ENCODE measurements at places on chromosomes 1 and 21.

DNA sequence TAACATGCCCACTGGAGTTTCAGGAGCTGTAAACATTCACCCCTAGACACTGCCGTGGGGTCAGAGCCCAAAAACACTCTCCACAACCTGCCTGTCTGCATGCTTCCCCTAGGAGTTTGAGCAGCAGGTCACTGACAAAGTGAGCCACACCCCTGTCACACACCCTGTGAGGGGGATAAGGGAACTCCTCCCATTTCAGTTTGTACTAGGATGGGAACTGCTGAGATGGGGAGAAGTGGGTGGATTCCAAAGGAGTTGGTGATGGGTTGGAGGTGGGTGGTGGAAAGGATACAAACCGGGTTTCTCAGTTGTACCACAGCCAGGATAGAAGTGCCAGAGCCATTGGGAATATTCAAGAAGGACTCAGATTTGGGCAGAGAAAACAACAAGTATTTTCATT is 140.2 kb downstream of the MIS18A start:
- no peak overlapping the region for H3K4me3 ChIP-seq
- DNase-seq = no peak
- H3K27ac ChIP-seq = no peak overlapping the region
- H3K4me1 ChIP-seq = no peaks in the 10 kb centered on the region

GRCh38 chr1:40153073-40153770 is 8.0 kb upstream of the RLF start:
- no peaks in the 10 kb centered on the region for H3K4me1 ChIP-seq
- no peak overlapping the region for H3K27ac ChIP-seq
- no peaks in the 10 kb centered on the region for H3K27me3 ChIP-seq
- H3K4me3 ChIP-seq = no peak overlapping the region
- peak; percentile 61 for DNase-seq
- no peaks in the 10 kb centered on the region for H3K36me3 ChIP-seq

- no peaks in the 10 kb centered on the region for H3K4me1 ChIP-seq
- DNase-seq = no peak
- no peaks in the 10 kb centered on the region for H3K36me3 ChIP-seq
- no peaks in the 10 kb centered on the region for H3K27me3 ChIP-seq
- H3K4me3 ChIP-seq = no peak overlapping the region
- H3K27ac ChIP-seq = no peak overlapping the region
Observed at GRCh38 chr21:27423906-27424595, 457.2 kb upstream of the ADAMTS5 start.

- no peaks in the 10 kb centered on the region for H3K27me3 ChIP-seq
- no peaks in the 10 kb centered on the region for H3K36me3 ChIP-seq
- H3K4me3 ChIP-seq = no peak overlapping the region
- no peak overlapping the region for H3K27ac ChIP-seq
- no peak for DNase-seq
Observed at GRCh38 chr1:93805027-93805610, 73.9 kb downstream of the DNTTIP2 start.

DNA sequence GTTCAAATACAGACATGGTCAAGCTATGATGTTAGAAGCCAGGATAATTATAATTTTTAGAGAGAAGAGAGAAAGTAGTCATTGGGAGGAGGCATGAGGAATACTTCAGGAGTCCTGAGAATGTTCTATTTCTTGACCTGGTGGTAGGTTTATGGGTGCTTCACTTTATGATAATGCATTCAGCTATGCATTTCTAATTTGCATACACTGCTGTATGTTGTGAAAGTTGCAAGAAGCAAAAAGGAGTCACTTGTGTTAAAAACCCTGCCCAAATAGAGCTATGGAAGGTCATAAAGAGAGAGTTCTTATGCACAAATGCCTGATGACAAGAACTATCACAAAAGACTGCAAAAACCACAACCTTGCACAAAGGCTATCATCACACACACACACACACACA is 45.3 kb downstream of the APCS start:
- DNase-seq = no peak
- H3K4me1 ChIP-seq = no peaks in the 10 kb centered on the region
- H3K27ac ChIP-seq = no peak overlapping the region
- no peak overlapping the region for H3K4me3 ChIP-seq
- no peaks in the 10 kb centered on the region for H3K27me3 ChIP-seq
- H3K36me3 ChIP-seq = no peaks in the 10 kb centered on the region

- peaks cover 6% of the 10 kb centered on the region for H3K27me3 ChIP-seq
- H3K36me3 ChIP-seq = no peaks in the 10 kb centered on the region
- H3K27ac ChIP-seq = no peak overlapping the region
- peaks cover 4% of the 10 kb centered on the region for H3K4me1 ChIP-seq
- no peak overlapping the region for H3K4me3 ChIP-seq
Observed at GRCh38 chr1:17572264-17572985, 32.9 kb downstream of the ARHGEF10L start.

- H3K36me3 ChIP-seq = peaks cover 59% of the 10 kb centered on the region
- no peak overlapping the region for H3K27ac ChIP-seq
- no peak overlapping the region for H3K4me3 ChIP-seq
- no peaks in the 10 kb centered on the region for H3K4me1 ChIP-seq
- no peak for DNase-seq
- H3K27me3 ChIP-seq = no peaks in the 10 kb centered on the region
Observed at GRCh38 chr21:36347278-36347961, 27.4 kb downstream of the MORC3 start.

Measured in thymus (tissue), 14 donors.